DMS79 (cell line): ENCODE measurements at places on chromosomes 3 and 15.

DNA sequence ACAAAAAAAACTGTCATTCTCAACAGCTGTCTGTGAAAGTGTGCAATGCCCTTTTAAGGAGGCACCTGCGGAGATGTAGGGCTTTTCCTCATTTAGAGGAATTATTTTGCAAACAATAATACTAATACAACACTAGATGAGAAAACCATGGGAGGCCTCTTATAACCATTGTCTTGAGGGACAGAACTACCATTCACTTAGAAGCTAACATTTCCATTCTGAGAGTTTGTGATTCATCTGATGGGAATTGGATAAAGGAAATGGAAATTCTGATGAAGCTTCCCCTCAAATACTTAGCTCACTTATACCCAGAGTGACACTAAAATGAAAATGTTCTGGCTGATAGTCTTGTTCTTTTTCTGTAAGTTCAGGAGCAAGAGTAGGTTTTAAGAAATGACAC is 147.7 kb downstream of the CADPS start:
- DNase-seq: no peak

DNA sequence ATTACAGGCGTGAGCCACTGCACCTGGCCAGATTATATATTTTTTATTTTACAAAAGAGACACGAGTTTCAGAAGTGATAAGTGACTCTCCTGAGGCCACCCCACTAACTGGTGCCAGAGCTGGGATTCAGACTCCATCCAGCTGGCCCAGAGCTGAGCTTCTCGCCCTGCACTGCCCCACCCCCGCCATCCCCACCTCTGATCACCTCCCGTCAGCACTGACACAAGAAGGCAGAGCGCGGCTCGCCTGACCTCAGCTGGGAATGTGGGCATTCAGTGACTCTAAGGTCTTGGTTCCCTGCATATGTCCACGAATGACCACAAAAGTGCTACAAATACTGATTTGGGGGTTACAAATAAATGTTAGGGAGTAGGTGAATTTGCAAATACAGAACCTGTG is 56.1 kb upstream of the GALNT15 start:
- no peak for DNase-seq

DNA sequence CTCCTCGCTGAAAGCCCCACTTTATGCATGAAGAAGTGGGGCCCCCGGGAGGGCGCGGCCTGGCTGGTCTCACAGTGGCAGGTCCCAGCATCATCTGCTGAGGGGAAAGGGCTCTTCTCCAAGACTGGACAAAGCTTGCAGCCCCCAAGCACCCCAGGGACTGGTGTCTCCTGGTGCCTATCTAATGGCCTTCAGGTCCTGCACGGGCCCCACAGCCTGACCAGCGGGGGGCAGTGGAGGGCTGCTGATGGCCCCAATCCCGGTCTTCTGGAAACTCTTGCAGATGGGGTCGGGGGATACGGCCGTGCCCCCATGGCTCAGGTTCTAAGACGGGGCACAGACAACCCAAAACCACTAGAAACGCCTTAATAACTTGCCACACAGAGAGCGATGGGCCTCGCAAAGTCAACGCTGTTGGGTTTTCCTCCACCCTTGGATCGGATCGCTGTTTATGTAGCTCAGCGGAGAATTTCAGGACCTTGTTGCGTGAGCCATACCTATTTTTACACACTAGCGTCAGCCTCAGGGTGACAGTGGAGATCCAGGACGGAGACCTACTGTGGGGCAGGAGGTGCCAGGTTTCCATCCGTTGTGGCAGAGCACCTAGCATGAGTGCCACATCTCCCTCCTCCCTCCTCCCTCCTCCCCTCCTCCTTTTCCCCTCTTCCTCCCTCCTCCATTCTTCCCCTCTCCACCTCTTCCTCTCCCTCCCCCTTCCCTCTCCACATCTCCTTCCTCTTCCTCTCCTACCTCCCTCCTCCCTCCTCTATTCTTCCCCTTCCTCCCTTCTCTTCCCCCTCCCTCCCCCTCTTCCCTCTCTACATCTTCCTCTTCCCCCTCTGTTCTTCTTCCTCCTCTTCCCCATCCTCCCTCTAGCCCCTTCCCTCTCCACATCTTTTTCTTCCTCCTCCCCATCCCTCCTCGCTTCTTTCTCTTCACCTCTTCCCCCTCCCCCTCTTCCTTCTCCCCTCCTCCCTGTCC is 79.3 kb upstream of the ALDH1L1 start:
- DNase-seq: no peak

DNA sequence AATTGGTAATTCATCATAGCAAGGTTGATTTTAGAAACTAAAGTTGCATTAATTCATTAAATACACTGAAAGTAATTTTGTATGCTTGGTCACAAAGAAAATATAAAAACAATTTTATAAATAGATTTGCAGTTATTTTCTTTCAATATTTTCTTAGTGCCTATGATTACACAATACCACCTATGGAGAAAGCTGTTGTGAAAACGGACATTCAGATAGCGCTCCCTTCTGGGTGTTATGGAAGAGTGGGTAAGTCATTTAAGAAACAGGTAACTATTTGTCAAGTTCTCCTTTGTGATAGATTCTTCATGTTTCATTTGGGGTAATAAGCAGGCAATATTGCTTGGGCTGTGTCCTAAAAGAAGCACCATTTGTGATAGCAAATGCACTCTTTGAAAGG is 3.0 kb downstream of the DUT start:
- DNase-seq: no peak
